ENCODE measurements at places on chromosomes 2 and 18.

DNA sequence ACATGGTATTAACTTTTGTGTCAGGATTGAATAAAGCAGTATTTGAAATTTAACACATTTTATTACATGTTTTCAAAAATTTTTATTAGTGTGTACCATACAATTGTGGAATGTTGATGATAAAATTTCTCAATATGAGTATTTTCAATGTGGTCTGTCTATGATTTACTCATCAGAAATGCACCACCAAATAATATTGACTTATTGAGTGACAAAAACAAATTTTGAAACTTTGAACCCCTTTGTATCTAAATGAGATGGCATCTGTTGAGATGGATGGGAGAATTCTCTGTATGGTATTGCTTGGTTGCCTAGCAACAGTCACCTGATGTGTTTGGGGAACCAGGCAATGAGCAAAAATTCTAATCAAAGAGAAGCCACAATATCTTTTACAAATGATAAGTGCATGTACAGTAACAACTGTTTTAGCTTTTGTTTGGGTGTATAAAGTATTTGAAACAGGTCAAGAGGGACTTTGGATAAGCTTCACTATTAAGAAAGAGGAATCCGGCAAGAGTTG is 400.1 kb downstream of the CCDC85A start:
- no peak for DNase-seq

DNA sequence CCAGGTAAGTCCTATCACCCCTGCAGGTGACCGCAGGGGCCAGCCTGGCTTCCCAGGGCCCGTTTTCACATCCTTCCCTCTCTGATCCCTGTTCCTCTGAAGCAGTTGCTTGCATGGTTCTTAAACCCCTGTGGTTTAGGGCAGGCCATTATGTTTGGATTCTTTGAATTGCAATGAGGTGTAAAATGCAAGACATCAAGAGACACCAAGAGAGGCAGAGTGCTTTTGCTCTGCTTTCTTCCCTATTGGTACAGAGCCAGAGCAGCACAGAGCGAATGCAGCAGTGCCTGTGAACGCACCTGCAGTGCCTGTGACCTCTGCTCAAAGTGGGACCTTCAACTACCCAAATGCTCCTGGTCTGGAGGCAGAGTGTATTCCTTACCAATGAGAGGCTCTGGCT is 7.6 kb downstream of the RFX8 start:
- DNase-seq = no peak

GRCh38 chr18:4455113-4455811 is at the start of gene DLGAP1:
Gene DLGAP1 (minus strand): TSS chr18:4455307.
- no peak for DNase-seq

DNA sequence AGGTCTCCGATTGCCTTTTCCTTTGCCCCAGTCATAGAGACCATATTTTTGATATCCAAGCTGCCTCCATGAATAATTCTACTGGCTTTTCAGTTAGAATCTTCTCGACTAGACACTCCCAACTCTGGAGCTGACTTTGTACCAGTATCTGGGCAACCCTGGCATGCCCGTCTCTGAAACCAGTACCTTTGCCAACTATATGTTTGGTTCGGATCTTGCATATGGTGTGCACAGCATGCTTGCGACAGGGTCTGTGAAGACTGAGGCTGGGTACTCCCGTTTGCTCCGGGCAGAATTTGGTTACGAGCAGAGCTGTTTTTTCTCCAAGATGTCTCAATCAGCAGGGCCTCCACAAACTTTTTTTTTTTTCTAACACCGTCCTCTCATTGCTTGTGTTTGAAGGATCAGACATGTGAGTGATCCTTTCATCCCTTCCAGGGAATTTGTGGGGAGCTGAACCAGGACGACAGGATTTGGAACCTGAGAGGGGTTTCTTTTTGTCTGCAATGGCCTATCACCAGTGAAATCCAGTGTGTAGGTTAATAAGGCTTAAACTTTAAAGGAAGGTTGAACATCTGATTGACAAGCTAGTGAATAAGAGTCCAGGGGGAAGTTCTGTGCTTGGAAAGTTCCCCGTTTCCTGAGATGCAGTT is 322.3 kb downstream of the MYCN start:
- DNase-seq = no peak

- no peak for DNase-seq
Observed at GRCh38 chr18:13290856-13291271, 72.3 kb downstream of the LDLRAD4 start.

- no peak for DNase-seq
Observed at GRCh38 chr2:62234755-62235655, 39.1 kb downstream of the B3GNT2 start.

DNA sequence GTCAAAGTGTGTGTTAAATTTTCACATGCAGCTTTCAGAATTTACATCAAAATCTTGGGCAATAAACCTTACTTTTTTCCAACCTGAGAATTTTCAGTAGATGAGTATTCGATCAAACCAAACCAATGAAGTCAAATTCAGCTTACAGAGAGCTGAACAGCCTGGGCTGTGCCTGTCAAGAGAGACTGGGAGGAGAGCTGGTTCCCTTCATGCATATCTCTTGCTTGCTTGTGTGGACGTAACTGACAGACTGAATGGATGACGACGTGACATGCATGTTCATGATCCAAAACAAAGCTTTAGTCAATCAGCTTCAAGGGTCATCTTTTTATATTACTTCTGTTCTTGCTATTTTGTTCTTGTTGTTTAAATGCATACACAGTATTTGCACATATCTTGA is 145.2 kb downstream of the GALNT3 start:
- no peak for DNase-seq

- no peak for DNase-seq
Observed at GRCh38 chr2:101262142-101262541, 9.5 kb downstream of the CNOT11 start.

DNA sequence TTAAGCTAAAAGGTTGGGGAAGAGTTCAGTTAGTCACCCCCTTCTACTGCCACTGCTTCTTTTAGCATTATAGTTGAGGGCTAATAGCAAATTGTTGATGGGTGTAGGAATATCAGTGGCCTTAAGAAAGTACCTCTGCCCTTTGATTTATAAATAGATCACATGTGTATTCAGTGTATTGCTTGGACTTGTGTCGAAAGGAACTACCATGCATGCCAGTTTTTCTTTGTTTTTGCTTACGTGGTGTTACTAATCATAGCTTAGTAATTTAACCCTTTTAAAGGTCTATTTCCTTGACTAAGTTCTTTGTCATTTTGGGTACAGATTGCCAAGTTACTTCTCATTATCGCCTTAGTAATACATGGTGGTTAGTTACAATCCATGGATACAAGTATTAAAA is 85.6 kb downstream of the MIB1 start:
- DNase-seq = peak; percentile 72

DNA sequence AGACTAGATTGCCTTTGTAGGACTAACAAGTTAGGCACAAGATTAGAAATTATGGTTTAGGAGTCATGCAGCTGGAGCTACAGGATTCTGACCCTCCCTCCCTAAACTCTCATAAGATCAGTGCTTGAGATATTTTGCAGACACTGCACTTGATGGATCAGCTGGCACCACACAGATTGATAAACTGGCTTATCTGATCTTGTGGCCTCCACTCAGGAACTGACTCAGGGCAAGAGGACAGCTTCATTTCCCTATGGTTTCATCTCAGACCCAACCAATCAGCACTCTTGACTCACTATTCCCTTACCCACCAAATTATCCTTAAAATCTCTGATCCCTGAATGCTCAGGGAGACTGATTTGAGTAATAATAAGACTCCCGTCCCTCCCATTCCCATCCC is 152.3 kb downstream of the DIS3L2 start:
- DNase-seq = no peak

GRCh38 chr2:124081154-124081716 is 56.1 kb downstream of the CNTNAP5 start:
- no peak for DNase-seq

GRCh38 chr2:188937228-188938220 is 36.6 kb upstream of the COL3A1 start:
- DNase-seq = no peak

- DNase-seq = peak; percentile 47
Observed at GRCh38 chr2:62489162-62489561, 16.8 kb downstream of the TMEM17 start.

- no peak for DNase-seq
Observed at GRCh38 chr2:128501006-128501690, 182.5 kb upstream of the HS6ST1 start.

GRCh38 chr2:146817613-146818012 is 1027.2 kb upstream of the ACVR2A start:
- DNase-seq = no peak

- no peak for DNase-seq
Observed at GRCh38 chr2:181686576-181687185, 6.4 kb upstream of the NEUROD1 start.

GRCh38 chr2:134348239-134348638 is 94.4 kb downstream of the MGAT5 start:
- DNase-seq = no peak

- DNase-seq = no peak
Observed at GRCh38 chr2:221096706-221097567, 475.2 kb downstream of the EPHA4 start.

- DNase-seq = no peak
Observed at GRCh38 chr2:80374105-80374504, 69.6 kb upstream of the LRRTM1 start.

DNA sequence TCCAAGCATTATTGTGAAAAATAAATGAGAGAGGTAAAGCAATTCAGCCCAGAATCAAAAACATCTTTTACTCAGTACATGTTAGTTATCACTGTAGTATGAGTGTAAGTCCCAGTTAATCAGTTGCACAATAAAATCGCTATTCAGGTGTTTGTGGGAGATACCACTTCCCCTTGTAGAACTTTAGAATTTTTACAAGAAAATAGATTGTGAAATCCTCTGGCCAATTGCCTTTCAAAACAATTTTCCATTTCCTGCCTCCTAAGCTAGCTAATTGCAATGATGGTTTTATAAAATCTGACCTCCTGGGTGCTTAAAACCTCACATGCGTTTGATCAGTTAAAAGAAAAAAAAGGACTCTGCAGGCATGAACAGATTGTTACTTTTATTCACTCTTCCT is 332.5 kb downstream of the PID1 start:
- DNase-seq = no peak

DNA sequence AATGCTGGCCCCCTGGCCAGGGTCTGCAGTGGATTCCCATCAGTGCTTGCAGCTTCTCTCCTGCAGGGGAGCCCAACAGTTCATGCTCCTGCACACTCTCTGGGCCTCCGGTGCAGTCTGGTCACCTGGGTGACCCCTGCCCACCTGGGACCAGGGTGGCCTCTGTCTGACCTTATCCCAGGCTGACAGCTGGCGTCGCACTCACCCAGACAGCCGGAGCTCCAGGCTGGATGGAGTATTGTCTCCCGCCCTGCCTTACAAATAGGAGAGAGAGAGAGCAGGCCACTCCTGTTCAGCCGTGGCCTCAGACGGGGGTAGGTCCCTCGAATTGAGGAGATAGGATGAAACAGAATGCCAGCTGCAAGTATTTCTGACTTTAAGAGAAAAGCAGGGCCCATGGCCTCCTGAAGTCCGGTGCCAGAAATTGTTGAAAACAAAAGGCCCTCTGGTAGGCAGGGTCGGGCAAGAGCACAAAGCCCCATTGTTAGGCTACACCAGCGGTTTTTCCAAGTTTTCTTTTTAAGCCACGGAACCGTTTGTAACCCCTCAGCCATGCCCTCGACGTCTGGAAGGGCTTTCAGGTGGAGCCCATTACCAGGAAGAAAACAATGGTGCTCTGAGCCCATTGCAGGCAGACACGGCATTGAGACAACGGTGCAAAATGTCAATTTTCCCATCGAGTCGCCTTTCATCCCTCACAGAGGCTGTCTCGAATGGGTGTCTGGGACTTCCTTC is 258.4 kb downstream of the BCL11A start:
- DNase-seq = no peak

Measured in retinal pigment epithelial cell (primary cell).